ENCODE measurements at places on chromosomes 1 and 21. TPM values are rescaled to one million over a fixed set of nuclear protein-coding genes. Genes with fewer than 3 reads are reported as not detected.

Gene CELSR2
- 19.0 TPM for total RNA-seq

DNA sequence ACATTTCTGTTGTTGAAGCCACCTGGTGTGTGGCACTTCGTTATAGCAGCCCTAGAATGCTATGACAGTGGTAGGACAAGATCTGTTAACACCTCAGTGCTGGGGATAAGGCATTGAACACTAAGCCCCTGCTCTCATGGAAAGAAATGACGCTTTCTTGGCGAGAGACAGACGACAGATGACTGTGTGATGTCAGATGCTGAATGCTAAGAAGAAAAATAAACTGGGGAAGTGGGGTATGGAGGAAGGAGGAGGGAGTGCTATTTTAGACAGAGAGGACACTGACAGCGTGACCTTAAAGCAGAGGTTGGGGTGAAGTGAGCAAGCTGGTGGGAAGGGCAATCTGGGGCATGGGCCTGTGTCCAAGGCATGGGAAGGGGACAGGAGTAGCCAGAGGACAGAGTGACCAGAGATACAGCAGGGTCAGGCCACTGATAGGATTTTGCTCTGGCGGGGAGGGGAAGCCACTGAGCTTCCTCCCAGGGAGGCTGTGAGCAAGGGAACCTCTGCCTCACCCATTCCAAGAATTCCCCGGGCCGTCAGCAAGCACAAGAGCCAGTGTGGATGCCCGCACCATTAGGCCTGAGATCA lies 15.2 kb downstream of the DOP1B start:
- DNase-seq, result no peak

DNA sequence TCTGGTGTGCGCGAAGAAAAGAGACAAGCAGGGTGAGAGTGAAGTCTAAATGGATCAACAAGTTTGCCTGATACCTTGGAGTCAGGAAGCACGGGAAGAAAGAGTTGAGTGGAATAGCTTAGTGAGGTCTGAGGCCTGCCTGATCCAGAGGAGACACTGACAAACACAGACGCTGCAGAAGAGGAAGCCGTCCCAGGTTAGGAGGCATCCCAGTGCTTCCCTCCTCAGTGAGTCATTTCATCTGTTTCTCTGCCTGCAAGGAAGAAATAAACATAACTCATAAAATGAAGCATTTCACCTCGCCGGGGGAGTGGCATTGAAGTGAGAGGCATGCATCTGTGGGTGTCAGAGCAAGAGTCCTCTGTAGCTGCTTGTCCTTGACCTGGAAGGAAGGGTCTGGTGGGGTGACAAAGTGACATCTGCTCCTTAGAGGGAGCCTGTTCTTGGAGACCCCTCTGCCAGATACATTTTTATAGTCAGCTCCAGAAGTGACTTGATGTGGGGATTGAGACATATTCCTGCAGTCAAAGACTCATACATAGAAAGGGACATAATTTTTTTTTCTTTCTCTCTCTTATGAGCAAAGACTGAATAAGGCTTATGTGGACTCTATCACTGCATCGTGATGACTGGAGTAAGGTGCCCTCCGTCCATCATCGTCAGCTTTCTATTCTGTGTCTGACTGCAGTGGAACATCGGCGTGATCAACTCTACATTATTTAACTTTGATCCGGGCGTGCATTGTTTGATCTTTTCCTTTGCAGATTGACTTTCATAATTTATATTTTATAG lies 256.7 kb downstream of the KIF26B start:
- DNase-seq, result no peak

DNA sequence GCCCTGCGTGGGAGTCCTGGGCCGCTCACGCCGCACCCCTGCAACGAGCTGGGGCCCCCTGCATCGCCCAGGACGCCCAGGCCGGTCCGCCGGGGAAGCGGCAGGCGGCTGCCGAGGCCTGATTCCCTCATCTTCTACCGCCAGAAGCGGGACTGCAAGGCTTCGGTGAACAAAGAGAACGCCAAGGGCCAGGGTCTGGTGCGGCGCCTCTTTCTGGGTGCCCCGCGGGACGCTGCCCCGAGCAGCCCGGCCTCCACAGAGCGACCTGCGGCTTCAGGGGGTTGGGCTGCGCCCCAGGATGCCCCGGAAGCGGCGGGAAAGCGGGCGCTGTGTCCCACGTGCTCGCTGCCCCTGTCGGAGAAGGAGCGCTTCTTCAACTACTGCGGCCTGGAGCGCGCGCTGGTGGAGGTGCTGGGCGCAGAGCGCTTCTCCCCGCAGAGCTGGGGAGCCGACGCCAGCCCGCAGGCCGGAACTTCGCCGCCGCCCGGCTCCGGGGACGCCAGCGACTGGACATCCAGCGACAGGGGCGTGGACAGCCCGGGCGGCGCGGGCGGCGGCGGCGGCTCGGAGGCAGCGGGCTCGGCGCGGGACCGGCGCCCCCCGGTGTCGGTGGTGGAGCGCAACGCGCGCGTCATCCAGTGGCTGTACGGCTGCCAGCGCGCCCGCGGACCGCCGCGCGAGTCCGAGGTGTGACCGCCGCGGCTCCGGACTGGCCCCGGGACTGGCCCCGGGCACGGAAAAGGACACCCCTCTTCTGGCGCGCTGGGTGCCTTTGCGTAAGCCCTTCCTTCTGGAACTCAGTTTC lies 2.7 kb downstream of the FAM110D start:
- DNase-seq, result peak; percentile 70

GRCh38 chr1:108192581-108192980 lies 7.6 kb downstream of the SLC25A24 start:
- no peak for DNase-seq

GRCh38 chr1:225767634-225768540 lies 9.7 kb upstream of the SRP9 start:
- DNase-seq, result peak; percentile 83

- DNase-seq, result no peak
These were observed 48.5 kb downstream of the UBE2U start for GRCh38 chr1:64251971-64252370.

- peak; percentile 17 for DNase-seq
These were observed 38.1 kb downstream of the SLC44A3 start for GRCh38 chr1:94858276-94858675.

GRCh38 chr1:68473060-68473459 lies 23.3 kb upstream of the RPE65 start:
- no peak for DNase-seq

Measured in PC-9 (cell line).